ENCODE measurements at places on chromosomes 16 and 17. TPM values are rescaled to one million over a fixed set of nuclear protein-coding genes. Genes with fewer than 3 reads are reported as not detected.

The TPSD1 gene
- polyA plus RNA-seq = 0.32 TPM

The PIK3R6 gene
- polyA plus RNA-seq = 1.8 TPM

GRCh38 chr17:75557852-75558665 lies 29.5 kb upstream of the MYO15B start:
- no peak for DNase-seq

- no peak for DNase-seq
Measured at GRCh38 chr16:85402910-85403692, 210.0 kb upstream of the GSE1 start.

DNA sequence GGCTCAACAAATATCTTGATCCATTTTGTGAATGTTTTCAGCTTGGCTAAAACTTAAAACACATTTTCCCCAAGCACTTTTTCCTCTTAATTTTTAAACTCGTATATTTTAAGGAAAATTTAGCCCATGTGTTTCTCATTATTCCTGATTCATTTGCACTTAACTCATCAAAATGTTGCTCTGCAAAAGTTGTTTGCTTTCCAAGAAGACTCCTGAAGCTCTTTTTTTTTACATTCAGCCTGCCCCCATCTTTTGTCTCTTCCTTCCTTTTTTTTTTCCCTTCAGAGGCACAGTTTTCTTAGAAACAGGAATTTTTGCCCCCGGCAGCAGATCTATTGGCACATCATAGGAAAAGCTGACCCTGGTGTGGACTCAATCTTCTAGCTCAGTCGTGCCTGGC lies 155.0 kb upstream of the SALL1 start:
- DNase-seq = no peak

All from renal pelvis (tissue), 12 donors.